ENCODE measurements at places on chromosomes 16 and 17.

DNA sequence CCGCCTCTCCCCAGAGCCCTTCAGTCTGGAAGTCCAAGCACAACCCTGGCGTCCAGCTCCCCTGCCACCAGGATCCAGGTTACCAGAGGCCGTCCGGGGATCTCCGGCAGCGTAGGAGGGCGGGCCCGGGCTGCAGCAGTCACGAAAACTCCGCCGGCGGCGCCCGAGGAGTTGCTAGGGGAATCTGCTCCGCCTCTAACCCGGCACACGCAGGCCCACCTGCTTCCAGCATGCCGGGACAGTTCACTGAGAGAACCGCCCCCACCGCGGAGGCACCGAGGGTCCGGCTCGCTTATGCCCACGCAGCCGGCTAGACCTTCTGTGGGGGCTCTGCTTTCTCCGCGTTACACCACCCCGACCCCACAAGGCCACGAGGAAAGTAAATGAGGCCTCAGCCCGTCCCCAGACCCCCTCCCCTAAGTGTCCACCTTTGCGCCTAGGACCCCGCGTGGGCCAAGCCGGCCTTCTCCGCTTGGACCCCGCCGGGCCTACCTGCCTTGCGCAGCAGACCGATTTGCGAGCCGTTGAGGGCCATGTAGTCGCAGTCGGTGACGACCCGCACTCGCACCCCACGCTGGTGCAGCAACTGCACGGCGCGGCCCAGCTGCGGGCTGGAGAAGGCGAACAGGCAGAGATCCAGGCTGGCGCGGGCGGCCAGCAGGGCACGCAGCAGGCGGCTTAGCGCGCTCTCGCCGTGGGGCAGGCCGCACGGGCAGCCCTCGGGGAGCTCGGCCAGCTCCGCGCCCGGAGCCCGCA is 587 bp downstream of the PLD6 start:
- no peak for DNase-seq

- DNase-seq: no peak
Measured at GRCh38 chr16:10824111-10824893, 5.7 kb upstream of the TVP23A start.

DNA sequence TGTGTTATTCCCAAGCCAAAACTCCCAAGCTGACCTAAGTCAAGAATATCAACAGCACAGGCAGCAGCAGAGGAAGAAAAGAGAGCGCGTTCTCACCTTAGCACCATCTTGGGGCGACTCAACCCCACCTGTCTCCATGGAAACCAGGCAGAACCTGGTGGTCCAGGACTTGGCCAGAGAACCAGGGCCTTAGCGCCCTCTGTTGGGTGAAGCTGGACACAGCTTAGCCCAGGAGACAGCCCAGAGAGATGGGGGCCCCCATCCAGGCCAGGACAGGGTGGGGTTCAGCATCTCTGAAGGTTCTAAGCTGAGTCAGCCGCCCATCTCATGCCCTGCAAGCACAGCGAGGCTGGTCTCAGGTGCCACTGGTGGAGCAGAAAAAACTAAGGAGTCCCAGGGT is 60.1 kb upstream of the TMEM132E start:
- no peak for DNase-seq

GRCh38 chr16:56855946-56856345 is 9.1 kb upstream of the SLC12A3 start:
- DNase-seq: no peak
